Right atrium auricular region (tissue), 2 donors: ENCODE measurements at places on chromosomes 11 and 22.

DNA sequence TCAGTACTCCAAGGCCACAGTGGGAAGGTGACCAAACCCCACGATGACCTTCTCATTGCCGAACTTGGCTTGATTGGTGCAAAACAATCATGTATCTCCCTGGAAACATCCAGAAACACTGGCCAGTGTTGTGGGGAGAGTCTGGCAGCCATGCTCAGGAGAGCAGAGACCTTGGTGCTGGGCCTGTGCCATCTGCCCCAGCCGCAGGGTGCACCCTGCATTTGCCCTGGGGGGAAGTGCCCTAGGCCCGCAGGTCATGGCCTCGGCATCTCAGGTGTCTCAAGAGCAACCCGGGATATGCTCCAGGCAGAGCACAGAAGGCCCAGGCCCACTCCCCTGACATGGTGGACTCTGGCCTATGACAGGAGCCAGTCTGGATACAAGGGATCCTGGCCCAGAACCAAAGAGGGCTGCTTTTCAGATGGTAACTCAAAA is 23.7 kb downstream of the ARVCF start:
- no peak for DNase-seq

DNA sequence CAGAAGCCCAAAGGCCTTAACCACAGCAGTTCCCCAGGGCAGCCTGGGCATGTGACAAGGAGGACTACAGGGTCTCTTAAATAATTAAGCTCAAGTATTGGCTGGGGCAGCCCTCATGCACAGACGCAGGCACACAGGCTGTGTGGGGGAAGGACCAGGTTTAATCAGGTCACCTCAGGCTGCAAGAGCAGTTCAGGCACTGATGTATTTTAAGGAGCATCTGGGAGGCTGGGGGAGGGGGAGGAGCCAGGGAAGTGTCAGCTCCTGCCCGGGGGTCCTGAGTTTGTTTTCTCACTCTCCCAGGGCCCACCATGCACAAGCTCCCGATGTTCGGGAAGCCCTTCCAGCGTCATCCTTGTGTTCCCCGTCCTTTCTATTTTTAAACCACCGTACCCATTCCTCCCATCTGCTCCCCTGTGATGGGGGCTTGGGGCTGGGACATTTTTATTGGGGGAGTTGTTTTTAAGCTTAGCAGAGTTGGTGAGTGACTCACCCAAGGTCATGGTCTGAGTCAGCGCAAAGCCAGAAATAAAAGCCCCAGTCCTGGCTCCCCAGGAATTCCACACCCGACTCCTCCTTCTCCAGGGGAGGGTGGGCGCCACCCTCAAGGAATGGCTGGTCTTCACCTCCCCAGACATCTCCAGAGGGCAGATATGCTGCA is 2.4 kb downstream of the CSDC2 start:
- no peak for DNase-seq

DNA sequence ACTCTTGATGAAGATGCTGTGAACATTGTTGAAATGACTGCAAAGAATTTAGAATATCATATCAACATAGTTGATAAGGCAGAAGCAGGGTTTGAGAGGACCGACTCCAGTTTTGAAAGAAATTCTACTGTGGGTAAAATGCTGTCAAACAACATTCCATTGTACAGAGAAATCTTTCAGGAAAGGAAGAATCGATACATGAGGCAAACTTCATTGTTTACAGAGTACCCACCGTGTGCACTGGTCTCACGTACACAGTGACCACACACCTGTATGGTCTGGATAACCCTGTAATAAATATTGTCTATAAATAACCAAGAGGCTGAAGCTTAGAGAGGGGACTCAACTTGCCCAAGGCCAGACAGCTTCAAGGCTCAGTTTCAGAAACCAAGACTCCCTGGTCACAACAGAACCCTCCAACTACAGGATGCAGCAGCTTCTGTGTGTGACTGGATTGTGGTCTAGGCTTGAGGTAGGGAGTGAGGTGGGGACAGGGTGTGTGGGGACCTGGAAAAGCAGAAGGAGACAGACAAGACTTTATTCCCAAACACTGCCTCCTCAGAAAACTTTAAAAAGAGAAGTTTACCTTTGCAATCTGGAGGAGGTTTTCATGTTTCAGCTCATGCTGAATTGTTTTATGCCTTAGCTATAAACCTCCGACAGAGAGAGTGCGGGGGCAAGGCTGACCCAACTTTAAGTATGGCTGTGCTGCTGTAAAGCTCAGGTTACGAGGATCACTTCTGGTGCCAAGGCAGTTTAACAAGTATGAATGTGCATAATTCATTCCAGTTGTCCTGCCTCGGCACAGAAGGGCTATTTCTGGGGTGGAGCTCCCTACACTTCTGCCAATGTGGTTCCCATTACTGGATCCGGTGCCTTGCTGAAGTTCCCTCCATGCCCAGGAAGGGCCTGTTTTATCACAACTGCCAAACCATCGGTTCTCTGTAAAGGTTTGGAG is 372.6 kb upstream of the NARS2 start:
- no peak for DNase-seq

GRCh38 chr11:34300026-34300925 is 57.5 kb downstream of the ABTB2 start:
- DNase-seq = no peak

DNA sequence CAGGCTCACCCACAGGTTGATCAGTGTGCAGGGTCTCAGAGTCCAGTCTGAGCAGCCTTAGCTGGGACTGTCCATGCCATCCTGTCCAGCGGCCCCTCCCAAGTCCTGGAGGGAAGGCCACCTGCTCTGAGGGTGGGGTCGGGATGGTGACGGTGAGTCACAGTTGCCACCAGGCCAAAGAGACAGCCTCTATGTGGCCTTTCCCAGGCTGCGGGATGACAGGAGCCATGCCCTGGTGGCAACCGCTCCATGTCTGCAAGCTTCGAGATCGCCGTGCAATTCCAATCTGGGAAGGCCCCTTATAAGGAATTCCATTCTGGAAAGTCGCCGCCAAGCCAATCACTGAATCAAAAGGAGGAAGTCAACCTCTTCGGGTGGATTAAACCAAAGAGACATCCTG is 47.5 kb downstream of the RTL6 start:
- no peak for DNase-seq

DNA sequence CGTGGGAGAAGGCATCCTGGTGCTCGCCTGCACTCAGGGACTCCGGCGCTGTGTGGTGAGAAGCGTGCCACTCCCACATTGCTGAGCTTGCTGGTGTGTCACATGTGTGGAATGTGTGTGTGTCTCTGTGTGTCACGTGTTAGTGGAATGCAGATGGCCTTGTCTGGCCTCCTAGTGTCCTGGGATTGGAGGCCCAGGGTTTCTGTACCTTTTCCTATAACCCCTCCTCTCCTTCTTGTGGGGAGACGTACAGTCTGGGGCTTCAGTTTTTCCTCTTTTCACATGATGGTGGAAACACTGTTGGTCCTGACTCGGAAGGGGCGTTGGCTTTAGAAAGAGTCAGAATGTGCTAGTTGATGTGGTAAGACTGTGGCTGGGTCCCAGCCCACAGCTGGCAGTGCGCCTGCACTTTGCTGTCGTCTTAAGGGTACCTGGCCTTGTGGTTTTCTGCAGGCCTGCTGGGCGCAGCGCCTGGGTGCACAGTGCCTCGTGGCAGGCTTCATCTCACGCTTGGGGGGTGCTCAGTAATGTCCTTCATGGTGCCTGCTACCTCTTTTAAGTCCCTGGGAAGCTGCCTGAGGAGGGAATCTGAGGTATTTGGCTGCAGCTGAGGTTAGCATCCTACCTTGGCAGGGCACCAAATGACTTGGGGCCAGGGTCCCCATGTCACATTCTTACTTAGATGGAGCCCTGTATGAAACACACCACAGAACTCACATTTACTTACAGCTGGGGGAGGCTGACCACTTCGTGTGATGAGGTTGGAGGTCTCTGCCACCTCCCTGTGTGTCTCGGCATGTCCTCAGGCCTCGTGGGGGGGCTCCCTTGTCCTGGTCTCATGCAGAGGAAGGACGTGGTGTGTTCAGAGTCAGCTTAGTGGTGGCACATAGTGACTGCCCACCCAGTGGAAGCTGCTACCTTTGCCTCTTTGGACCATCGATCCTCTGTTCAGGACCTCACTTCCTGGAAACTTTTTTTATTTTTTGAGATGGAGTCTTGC is 61.9 kb downstream of the MED15 start:
- DNase-seq = peak; percentile 84
